ENCODE measurements at places on chromosomes 12 and 14.

DNA sequence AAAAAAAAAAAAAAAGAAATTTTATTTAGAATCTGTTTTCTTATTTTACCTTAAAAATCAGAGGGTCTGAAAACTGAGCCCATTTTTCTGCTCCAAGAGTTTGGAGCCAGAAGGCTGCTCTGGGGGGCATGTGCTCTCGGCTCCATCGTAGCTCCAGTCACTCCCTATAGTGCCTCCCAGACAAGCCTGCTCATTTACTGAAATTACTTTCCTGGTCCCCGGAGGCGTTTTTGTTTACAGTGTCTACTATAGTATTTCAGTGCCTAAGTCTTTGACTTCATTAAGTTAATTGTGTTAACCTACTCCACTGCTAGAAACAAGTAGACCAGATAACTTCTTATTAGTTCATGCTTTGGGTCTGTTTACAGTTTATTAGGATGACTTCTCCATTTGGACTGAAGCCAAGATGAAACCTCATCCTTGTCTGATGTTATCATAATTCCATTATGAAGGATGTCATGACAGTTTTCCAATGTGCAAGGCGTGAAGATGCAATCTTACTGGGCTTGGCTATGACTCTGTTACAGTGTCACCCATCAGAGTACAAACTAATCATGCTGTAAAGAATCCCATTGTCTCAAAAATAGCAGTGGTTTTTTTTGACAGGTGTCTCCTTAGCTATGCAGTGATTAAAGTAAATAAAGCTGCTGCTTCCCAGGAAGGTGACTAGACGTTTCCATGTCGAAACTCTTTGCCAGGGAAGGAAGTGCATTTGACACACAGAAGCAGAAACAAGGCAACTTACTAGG is 182.3 kb downstream of the TMEM132C start:
- DNase-seq = no peak

- no peak for DNase-seq
These were observed 10.5 kb downstream of the SNX6 start for GRCh38 chr14:34619471-34619870.

GRCh38 chr12:108888031-108888430 is 8.1 kb downstream of the DAO start:
- no peak for DNase-seq

DNA sequence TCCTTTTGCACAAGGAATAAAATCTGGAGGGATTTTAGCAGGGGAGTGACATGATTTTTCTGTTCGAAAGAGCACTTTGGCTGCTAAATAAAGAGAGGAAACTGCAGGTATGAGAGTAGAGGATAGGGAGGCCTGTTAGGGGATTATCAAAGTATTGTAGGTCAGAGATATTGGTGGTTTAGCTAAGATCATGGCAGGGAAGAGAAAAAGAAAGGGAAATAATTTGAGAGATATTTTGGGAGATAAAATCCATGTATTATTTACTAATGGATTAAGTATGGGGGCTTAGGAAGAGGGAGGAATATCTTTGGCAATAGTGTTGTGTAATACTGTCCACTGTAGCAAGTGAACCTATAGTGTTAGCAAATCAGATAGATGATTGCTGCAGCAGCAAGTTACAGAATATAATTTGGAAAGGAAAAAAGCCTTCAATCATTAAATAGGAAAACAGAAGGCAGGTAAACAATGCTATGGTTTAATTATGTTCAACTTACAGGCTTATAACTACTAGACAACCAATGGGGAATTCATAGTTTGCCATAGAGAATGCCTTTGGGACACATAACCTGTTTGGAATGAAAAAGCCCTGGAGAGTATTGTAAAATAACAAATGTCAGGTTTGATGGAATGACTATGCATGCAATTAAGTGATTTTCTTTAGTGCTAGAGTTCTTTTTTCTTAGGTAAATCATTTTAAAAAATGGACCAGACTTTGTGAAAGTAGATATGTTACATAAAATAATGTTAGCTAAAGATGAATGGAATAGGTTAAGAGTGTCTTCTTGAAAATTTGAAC is 50.5 kb downstream of the ADIPOR2 start:
- no peak for DNase-seq

GRCh38 chr12:98757455-98757854 is 112.4 kb downstream of the APAF1 start:
- no peak for DNase-seq

DNA sequence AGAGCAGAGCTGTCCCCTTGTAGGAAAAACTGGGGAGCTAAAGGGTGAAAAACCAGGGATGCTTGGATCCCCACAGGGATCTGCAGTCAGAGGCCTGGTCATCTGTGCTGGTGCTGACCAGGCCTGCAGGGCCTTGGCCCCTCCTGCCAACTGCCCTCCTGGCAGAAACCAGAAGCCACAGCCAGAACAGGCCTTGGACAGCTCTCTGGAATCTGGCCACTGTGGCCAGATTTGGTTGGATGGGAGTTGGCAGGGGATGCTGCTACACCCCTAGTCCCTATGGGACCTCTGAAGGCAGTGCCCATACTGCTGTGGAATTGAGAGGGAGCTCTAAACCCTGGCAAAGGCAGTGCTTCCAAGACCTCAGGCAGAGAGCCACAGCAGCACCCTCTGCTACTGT is 9.2 kb upstream of the GPX2 start:
- DNase-seq = no peak

GRCh38 chr12:6097411-6097810 is 27.1 kb downstream of the VWF start:
- DNase-seq = no peak

DNA sequence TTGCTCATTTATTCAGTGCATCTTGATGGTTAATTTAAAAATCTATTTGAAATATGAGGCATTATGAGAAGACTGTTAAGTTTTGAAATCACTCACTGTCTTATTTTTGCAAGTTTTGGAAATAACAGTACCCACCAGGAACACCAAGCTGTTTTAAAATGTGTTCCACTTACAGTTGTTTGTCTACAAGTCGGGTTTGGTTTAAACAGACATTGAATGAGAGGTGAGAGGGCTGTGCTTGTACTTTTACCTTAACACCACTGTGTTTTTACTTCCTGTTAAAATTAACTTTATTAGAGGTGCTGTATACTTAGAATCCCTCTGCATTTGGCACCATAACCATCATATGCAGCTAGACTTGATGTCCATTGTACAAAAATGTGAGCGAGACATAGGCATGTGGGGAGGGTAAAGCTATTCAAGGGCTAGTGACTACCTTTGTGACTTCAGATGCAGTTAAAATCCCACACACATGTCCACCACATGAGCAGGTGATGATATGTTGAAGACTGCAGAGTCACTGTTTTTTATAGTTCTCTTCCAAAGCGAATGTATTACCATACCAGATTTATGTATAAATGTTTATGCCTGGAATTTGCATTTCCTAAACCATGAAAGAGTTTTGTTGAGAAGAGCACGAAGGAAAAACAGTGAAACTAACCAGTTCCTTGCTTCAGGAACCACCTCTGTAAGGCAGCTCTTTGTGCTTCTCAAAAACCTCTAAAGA is 12.9 kb downstream of the ELK3 start:
- DNase-seq = no peak

- peak; percentile 3 for DNase-seq
These were observed 858.1 kb downstream of the NRXN3 start for GRCh38 chr14:79028281-79028680.

GRCh38 chr14:31340297-31341063 is 79.9 kb downstream of the HEATR5A start:
- DNase-seq = no peak

GRCh38 chr14:53953828-53954550 is 2.6 kb downstream of the BMP4 start:
- no peak for DNase-seq

DNA sequence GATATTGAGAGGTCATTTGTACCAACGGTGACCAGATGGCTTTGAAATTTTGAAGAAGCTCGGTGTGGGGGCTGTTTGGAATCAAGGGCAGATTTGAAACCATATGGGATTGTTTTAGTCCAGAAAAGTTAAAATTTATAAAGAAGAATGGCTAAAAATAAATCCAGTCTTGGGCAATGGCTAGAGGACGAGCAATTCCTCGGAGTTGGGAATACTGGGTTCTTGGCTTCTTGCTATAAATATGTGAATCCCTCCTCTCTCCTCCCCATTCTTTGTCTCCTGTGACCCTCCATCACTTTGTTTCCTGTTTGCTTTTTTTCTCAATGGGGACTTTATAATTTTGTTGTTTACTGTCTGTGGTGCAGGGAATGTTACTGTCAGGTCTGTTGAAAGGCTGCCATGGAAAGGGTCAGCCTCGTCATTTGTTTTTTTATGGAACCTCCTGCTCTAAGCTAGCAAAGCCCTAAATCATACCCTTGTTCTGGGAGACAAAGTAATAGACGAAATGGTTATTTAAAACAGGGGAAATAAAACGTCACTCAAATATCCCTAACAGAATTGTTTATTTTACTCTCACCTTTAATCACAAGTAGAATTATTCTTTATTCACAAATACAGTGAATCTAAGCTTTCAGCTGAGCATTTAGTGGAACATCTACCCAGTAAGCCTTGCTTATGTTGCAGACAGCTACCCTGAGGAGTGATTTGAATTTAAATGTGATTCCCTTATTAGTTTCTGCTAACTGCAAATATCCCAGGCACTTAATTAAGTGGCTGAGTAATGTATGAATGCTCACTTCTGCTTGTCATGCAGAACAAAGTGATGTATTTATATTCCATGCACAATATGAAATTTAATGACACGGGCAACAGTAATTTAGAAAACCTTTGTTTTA is 273.1 kb upstream of the NOVA1 start:
- no peak for DNase-seq

DNA sequence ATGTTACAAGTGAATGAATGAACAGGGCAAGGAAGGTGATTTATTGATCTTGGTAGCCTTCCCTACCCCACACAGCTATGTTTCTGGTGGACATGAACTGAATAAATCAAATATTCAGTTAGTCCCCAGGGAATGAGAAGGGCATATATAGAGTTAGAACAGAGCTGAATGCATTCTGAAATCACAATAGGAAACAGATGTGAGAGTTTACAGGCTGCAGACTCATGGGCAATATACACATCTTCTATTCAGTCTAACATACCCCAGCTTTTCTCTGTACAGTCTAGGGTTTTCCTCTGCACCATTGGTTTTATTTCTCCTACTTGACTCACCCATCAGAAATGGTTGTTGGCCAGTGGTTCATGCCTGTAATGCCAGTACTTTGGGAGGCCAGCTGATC is 7.3 kb upstream of the STX2 start:
- no peak for DNase-seq

DNA sequence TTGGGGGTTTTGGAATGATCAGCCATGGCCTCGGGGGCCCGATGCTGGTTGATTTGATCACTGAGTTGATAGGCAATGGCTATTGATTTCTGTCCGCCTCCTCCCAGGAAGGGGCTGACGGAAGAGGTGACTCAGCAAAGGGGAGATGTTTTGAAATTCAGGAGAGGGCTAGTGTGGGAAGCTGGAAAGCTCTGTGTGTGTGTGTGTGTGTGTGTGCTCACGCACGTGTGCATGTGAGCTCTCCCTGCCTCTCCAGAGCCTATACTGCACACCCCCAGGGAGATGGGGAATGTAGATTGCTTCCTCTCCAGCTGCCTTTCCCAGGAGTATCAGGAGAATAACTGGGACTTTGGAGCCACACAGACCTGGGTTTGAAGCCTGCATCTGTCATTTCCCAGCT is 184.9 kb upstream of the MYL2 start:
- no peak for DNase-seq

GRCh38 chr12:64687816-64688215 is 71.4 kb downstream of the GNS start:
- no peak for DNase-seq

- peak; percentile 33 for DNase-seq
These were observed 101.0 kb downstream of the BEGAIN start for GRCh38 chr14:100486025-100486828.

DNA sequence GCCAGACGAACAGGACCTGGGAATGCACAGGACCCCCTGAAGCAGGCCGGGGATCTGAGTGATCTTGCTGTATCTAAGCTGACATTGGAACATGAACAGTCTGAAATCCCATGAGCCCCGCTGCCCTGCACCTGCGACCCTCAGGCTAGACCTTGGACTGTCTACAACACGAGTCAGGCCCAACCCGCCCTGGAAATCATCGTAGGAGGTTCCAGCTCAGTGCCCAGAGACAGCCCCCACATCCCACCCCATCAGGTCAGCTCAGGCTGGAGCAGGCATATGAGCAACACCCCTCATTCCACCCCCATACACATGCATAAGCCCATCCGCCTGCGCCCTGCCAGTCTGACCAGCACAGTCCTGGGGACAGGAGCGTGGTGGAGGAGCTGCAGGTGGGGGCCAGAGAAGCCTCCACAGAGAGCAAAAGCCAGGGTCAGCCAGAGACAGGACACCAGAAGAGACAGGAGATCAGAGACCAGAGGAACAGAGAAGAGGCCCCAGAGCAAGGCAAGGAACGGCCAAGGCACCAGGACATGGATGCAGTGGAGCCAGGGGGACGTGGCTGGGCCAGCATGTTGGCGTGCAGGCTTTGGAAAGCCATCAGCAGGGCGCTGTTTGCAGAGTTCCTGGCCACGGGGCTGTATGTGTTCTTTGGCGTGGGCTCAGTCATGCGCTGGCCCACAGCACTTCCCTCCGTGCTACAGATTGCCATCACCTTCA is at the start of gene AQP6:
AQP6 (plus strand) TSS at position 307 of the 720 bp plus-strand sequence; CDS start at position 534, 227 bp downstream.
- DNase-seq = no peak

- DNase-seq = no peak
These were observed 168.9 kb upstream of the NOVA1 start for GRCh38 chr14:26766726-26767125.

GRCh38 chr14:88346048-88346639 is 23.1 kb upstream of the KCNK10 start:
- no peak for DNase-seq

- DNase-seq = no peak
These were observed 171.1 kb upstream of the TMPO start for GRCh38 chr12:98344046-98344930.

DNA sequence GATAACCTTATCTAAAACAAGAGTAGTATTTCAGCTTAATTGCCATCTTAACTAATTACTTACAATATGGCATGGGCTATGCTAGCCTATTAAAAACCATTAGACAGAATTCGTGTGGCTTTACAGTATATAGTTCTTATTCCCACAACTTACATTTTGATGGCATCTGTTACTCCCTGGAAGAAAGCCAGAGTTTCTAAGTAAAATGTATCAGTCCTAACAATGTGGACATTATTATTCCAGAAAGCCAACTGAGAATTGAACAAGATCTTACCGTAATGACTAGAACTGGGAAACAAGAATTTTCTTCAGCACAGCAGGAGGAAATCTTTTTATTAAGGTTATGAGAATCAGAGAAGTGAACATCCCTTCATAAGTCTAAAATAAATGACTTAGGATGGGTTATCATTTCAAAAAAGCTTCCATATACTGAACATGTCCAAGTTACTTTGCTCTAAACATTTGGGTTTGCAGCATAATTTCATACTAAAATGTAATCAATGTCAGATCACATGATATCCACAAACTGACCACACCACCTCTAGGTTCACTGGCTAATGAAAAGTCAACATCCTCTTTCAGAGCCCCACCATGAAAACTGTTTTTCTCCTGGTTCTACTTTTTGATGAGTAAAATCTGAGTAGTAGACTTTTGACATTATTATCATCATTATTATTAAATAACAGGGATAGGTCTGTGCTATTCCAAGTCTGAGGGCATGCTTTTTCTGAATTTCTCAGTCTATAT is 179.7 kb downstream of the SSPN start:
- no peak for DNase-seq

- no peak for DNase-seq
These were observed 226.5 kb upstream of the PELI2 start for GRCh38 chr14:55891692-55892091.

- DNase-seq = no peak
These were observed 27.0 kb downstream of the DYNC1H1 start for GRCh38 chr14:101991352-101991751.

Measured in CD4-positive, alpha-beta T cell treated with Interleukin-17A for 1 hour (primary cell).